ENCODE measurements at places on chromosomes 2 and 18.

DNA sequence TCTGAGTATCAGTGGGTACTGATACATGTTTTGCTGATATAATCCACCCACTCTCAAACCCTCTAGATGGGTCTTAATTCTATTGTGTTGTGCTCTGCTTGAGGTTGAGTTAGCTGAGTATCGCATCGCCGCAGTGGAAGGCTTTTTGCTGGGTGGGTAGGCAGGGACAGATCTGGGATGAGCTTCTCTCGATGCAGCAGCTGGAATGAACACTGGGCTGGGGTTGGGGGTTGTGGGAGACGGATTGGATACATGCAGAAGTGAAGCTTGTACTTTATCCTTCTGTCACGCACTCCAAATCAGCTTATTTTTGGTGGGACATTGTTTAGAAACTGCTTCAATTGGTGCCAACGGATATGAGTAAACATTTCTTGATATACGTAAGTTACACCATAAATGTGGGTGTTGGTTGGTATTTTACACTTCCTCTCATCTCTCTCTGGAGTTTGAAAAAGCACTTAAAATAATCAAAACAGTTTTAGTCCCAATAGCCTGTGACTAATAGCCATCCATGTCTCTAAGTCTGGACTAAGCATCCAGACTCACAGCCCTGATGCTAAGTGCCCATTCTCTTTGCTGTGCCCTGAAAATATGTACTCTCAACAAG is 107.1 kb downstream of the POLE4 start:
- no peak for DNase-seq

DNA sequence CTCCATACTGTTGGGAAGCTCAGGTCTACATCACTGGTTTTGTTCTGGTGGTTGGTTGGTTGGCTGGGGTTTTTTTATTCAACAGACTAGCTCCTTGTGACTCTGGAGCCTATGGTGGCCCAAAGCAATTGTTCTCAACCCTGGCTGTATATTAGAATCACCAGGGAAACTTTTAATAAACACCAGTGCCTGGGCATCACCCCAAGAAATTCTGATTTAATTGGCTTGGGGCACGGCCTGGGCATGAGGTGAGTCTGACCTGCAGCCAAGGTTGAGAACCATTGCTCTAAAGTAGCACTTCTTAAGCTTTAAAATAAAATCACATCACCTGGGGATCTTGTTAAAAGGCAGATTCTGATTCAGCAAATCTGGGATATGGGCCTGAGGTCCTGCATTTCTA is 184.1 kb downstream of the C1D start:
- DNase-seq, result no peak

- DNase-seq, result no peak
Observed at GRCh38 chr2:37902991-37903390, 22.1 kb upstream of the RMDN2 start.

DNA sequence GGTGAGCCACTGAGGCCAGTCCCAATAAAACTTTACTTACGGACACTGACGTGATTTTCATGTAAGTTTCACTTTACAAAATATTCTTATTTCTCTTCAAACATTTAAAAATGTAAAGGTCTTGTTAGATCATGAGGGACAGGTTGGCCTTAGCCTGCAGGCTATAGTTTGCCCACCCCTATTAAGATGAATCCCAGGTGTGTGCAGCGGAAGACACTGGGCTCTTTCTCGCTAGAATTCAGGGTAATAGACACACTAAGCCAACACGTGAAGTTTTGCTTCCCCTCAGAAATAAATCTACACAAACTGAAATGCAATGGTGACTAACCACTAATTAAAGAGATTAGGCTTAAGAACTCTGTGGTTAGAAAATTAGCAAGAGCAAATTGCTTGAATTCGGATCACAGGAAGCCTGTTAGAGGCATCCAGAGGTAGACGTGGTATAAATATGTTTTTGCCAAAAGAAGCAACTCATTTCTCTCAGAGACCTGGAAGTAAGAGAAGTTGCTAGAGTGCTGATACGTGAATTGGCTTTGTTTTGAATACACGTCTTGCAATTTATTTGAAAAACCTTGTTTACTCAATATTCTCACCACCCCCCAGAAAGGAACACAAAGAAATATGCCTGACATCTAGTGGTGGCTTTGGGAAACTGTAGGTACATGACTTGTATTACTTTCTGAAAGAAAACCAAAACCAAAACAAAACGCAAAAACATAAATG is 151.6 kb downstream of the DTNB start:
- peak; percentile 69 for DNase-seq

All from NCI-H1105 (cell line).